ENCODE measurements at places on chromosomes 3 and 15.

- DNase-seq = no peak
Measured at GRCh38 chr15:73928971-73929627, 2.8 kb downstream of the LOXL1 start.

- no peak for DNase-seq
Measured at GRCh38 chr3:67686069-67686468, 31.7 kb upstream of the SUCLG2 start.

- no peak for DNase-seq
Measured at GRCh38 chr3:29332195-29332637, 51.3 kb downstream of the RBMS3 start.

GRCh38 chr3:9388562-9389272 lies 8.7 kb upstream of the SETD5 start:
- DNase-seq = no peak

- DNase-seq = no peak
Measured at GRCh38 chr15:42184296-42184695, 23.8 kb downstream of the VPS39 start.

DNA sequence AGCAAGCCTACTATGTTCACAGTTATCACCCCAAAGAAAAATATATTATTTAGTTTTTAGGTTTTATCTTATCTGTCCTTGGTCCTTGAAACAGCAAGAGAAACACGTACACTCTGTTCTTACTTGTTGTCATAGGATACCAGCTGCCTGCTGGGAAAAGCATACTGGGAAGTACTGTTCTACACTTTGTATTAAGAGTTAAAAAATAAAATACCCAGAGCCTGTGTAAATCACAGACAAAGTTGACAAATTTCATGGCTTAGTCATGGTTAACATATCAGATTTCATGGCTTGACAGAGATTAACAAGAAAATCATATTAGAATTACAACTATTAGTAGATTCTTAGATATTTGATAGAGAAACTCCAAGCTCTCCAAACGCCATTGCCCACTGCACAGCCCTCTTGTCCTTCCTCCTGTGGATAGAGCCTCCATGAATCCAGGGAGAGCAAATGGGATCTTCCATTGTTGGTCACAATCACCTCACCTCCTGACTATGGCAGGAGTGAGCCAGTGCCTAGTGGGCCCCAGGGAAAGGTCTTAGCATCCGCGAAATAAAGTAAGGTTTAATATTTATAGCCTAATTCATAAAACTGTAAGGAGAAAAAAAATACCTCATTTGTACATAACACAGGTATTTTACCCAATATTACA lies 128.1 kb upstream of the WNT5A start:
- no peak for DNase-seq

DNA sequence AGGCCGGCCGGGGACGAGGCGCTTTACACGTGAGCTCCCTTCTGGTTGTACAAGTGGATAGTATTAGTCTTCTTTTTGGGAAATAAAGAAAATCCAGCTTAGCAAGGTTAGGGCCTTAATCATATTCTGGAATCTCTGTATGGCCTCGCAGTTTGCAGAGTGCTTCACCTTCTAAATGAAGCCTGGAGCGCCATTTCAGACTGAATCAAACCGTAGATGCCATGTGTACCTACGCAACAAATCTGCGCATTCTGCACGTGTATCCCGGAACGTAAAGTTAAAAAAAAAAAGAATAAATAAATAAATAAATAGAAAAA lies 322 bp upstream of the P3H2 start:
- DNase-seq = no peak

- no peak for DNase-seq
Measured at GRCh38 chr3:31275038-31275572, 257.6 kb upstream of the STT3B start.

DNA sequence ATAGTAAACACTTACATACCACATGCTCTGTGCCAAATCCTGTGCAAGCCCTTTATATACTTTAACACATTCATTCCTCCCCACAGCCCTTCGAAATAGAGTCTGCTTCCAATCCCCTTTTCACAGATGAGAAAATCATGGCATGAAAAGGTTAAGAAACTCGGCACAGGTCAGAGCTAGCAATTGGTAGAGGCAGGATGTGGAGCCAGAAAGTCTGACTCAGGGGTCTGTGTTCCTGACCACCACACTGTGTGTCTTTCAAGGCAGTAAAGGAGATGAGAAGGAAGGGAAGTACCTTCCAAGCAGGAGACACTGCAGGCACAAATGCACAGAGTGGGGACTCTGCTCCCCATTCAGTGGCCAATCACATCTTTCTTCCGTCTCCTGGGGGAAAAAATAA lies 61.1 kb downstream of the SCN11A start:
- DNase-seq = no peak

GRCh38 chr3:62065985-62066693 lies 307.2 kb downstream of the FEZF2 start:
- DNase-seq = no peak
